ENCODE measurements at places on chromosomes 2 and 18.

DNA sequence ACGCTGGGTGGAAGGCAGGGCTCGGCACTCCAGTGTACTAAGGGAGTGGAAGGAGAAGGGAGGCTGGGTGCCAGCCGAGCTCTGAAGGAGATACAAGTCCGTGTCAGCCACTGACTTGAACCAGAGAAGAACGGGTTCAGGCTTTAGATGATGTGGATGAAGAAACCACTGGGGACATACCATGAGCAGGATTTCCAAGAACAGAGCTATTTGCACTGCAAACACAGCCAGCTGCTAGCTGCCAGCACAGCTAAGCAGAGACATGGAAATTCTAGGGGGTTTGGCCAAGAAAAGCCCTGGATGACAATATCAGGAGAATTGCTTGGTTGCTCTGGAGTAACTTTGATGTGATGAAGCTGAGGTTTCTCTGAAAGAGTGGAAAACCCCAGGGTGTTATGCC, 5.2 kb downstream of the CD207 start:
- no peak for DNase-seq

DNA sequence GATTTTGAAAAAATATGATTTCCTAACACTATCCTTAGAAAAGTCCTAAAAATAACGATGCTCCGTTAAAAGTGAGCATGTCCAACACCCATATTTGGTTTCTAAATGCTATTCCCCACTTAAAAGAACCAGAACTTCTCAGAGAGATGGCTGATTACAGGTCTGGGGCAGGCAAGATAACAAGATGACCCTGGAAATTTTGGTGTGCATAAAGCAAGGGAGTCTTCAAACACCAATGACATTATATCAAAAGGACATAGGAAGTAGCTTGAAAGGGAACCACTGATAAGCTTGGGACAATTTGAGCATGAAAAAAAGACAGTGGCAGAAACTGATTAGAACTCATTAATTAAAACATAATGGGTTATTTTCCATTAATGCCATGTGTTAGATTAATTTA, 17.9 kb downstream of the STK17B start:
- DNase-seq: no peak

DNA sequence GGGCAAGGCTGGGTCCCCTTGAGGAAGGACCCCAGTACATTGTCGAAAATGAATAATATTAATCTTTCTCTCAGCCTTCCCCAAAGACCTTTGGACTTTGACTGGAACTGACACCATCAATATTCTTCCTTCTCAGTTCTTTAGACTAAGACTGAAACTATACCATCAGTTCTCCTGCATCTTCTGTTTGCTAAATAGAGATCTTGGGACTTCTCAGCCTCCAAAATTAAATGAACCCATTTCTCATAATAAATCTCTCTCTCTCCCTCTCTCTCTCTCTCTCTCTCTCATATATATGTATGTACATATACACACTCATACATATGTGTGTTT, 39.7 kb upstream of the VRK2 start:
- DNase-seq: no peak

- DNase-seq: no peak
Measured at GRCh38 chr18:3725115-3725514, 275.1 kb downstream of the TGIF1 start.

DNA sequence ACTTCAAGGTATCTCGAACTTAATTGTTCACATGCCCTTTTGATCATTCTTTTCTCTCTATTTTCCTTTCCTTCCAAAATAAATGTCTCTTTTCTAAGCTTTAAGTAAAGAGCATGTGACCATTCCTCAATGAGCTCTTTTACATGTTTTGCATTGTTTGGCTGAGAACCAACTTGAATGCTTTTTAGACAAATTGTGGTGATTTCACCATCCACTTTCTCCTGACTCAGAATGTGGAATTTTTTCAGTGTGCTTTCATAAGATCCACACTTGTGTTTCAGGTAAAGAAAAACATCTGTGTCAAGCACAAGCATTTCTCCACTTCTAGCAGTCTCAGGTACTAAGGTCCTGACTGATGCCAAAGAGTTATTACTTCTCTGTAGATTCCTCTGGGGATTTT, 10.7 kb downstream of the RBM43 start:
- no peak for DNase-seq

DNA sequence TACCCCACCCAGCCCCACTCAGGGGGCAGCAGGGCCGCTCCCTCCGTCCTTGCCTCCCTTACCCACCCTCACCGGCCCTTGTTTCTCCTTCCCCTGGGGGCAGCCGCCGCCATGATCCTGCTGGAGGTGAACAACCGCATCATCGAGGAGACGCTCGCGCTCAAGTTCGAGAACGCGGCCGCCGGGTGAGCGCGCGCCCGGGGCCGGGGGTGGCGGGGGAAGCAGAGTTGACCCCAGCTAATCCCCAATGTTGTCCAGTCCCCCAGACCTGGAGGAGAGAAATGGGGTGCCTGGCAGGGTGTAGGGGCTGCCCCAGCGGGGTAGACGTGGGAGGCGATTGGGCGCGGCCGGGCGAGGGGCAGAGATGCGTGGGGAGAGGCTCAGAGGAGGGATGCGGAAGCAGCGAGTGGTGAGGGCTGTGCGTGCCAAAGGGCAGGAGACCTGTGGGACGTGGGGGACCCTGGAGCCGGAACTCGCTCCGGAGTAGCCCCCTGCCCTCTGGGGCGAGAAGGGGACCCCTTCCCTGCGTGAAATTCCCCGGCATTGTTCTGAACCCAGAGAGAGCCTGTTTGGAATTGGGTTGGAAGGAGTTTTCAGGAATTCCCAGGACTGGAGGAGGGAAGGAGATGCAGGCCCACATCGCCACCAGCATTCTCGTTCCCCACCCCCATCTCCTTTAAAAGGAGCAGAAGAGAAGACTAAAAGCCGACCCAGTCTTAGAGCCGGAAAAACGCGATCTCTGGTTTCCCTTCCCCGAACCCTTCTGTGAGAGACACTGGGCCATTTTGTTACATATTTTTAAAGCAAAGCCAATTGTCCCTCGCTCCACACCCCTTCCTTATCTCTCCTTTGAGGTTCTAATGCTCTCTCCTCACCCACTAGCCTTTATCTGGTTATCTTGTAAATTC, 625 bp downstream of the ARPC2 start:
- peak; percentile 58 for DNase-seq

DNA sequence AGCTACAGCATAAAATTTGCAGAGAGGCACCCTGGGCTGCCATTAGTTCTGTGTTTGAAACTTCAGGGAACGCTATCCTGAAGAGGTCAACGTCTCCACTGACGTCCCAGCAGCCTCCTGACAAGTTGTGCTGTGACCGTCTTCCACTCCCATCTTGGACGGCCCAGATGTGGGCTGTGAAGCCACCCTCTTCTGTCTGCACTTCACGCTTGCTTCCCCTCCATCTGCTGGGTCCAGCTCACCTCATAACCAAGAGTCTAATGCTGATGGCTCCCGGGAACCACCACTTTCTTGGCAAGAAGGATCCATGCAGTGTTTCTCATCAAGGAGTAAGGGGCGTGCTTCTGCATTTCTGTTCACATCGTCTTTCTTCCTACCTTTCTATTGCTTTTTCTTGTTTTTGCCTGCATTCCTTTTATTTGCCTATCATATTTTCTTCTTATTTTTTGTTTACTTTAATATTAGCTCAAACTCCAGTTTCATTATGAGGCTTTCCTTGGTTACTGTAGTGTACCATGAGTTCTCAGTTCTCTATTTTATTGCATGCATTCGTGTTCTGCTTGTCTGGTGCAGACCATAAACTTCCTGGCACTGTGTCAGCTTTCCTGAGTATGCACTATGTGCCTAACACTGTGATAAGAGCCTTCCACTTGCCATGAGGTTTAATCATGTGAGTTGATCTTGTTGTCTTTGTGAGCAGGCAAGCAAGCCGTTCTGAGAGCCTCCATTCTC, 631.8 kb upstream of the RAB6C start:
- no peak for DNase-seq

DNA sequence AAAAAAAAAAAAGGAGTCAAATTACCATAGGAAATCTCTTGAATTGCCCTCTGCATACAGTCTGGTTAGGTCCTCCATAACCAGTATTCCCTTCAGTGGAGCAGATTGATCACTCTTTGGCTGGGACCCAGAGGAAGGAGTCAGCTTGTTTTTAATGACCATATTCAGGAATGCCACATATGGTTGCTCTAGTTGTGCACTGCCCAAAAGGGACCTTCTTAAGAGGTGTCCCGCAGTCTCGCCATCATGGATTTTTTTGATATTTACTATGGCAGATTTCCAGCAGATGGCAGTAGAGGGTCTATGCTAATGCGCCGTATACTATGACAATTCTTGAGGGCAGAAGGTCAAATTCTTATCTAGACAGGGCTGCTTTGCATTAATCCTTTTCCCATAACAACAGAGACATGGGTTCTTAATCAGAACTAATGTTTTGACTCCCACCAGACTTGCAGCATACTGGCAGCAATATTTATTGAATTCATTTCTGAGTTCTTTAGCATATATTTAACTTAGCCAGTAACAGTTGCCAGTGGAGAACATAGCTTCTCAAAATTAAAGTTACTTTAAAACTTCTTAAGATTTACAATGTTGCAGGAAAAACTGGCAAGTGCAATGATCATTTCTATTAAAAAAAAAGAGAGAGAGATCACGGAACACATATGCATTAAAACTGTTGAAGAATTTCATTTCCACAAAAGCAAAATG, 31.8 kb upstream of the INPP4A start:
- DNase-seq: no peak

DNA sequence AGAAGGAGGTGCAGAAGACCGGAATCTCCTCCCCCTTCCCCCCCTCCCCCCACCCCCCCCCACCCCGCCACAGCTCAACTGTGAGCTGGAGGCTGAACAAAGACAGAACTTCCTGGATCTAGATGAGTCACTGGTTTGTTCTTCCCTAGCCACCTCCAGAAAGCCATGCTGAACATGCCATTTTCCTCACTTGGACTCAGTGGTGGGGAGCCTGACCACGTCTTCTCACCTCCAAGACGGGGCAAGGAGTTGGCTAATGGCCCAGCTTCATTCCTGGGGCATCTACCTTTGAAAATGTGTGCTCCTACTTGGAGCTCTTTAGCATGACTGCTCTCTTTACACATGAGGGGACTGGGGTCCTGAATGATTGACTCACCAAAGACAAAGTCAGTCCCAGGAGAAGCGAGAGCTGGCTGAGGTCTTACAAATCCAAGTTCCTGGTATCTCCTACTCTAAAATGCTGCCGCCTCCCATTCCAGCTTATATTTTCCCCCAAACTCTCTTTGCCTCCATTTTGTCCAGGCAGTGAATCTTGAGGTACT, 22.6 kb upstream of the FZD5 start:
- no peak for DNase-seq

- DNase-seq: no peak
Measured at GRCh38 chr2:85922199-85922598, 33.4 kb upstream of the ST3GAL5 start.

GRCh38 chr2:102891296-102891695, 129.5 kb downstream of the TMEM182 start:
- DNase-seq: no peak

GRCh38 chr2:144606466-144607095, 86.7 kb upstream of the ZEB2 start:
- DNase-seq: no peak

- no peak for DNase-seq
Measured at GRCh38 chr2:167945660-167946368, 301.6 kb downstream of the STK39 start.

DNA sequence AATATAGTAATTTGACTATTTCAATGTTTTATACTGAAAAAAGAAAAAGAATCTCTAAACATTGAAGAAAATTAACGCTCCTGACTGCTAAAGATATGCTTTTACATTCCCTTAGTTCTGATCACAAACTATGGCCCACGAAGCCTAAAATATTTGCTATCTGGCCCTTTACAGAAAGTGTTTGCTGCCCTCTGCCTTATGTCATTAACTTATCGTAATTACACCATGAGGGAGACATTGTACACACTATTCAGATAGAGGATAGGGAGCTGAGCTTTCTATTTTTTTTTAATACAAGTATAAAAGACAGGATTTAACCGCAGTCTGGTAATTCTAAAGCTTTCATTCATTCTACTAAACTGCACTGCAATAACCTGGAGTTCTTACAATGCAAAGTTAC, 393.1 kb upstream of the DCC start:
- DNase-seq: no peak

GRCh38 chr2:105375001-105375561, 23.8 kb downstream of the FHL2 start:
- DNase-seq: no peak

DNA sequence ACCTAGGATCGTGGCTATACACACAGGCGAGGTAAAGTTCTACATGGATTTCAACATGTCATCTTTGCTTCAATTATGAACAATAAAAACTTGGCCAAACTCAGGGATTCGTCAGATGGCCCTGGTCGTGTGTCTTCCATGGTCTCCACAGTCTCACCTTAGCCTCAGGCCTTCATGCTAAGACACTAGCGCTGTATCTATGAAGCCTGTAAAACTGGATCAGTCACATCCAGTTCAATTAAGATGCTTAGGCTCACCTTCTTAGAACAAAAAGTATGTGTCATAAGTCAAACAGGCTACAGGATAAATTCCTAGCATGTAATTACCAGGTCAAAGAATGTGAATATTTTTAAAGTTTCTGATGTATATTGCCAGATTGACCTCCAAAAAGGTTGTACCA, 113.7 kb upstream of the NRP2 start:
- DNase-seq: no peak

GRCh38 chr2:126029316-126029715, 626.6 kb upstream of the GYPC start:
- DNase-seq: no peak

DNA sequence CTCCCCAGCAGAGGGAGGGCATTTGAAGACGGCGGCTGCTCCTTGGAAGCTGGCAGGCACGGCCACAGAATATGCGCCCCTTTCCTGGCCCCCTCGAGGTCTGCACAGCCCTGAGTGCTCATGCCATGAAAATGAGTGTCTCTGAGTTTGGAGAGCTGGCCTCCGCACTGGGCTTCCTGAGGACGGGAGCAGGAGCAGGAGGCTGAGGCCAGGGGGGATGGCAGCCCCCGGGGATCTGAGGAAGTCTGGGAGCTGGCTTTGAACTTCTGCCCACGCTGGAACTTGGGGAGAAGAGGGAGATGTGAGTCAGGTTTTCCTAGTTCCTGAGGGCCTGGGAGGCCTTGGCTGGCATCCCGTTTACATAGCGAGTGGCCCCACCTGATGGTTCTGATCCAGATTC, 47.0 kb downstream of the RRM2 start:
- DNase-seq: peak; percentile 27

GRCh38 chr2:51145761-51146160, 113.8 kb upstream of the NRXN1 start:
- no peak for DNase-seq

GRCh38 chr2:239368906-239369552, 31.8 kb downstream of the HDAC4 start:
- no peak for DNase-seq

GRCh38 chr2:239162976-239163687, 237.7 kb downstream of the HDAC4 start:
- DNase-seq: peak; percentile 16

- DNase-seq: no peak
Measured at GRCh38 chr2:74418312-74418711, 3.1 kb downstream of the C2orf81 start.

Measured in right forelimb (tissue), 1 donor.